Activated CD8-positive, alpha-beta memory T cell treated with anti-CD3 and anti-CD28 coated beads, Interleukin-2, amount 10 ng/mL, durations not matched to agents 7 days and 5 days (primary cell): ENCODE measurements at places on chromosomes 5 and 9. TPM values are rescaled to one million over a fixed set of nuclear protein-coding genes. Genes with fewer than 3 reads are reported as not detected.
A peak's percentile ranks its signal among the peaks of the same experiment; 100 is the strongest.

- H3K27me3 ChIP-seq, result no peaks in the 10 kb centered on the region
- no peak overlapping the region for H3K27ac ChIP-seq
- no peak overlapping the region for H3K4me3 ChIP-seq
- no peak for DNase-seq
- H3K36me3 ChIP-seq, result peaks cover 60% of the 10 kb centered on the region
- H3K4me1 ChIP-seq, result no peaks in the 10 kb centered on the region
Measured at GRCh38 chr5:168553377-168554130, 24.4 kb downstream of the FBLL1 start.

Gene PCDHB2
- total RNA-seq, result not detected

Gene TAF1L
- not detected for total RNA-seq

Gene BTNL9
- not detected for total RNA-seq

- H3K4me1 ChIP-seq, result no peaks in the 10 kb centered on the region
- H3K36me3 ChIP-seq, result no peaks in the 10 kb centered on the region
- peaks cover 16% of the 10 kb centered on the region for H3K27me3 ChIP-seq
- no peak overlapping the region for H3K4me3 ChIP-seq
- H3K27ac ChIP-seq, result no peak overlapping the region
Measured at GRCh38 chr5:128962211-128962610, 3.1 kb upstream of the SLC27A6 start.

Gene TYRP1
- not detected for total RNA-seq

- no peaks in the 10 kb centered on the region for H3K4me1 ChIP-seq
- no peaks in the 10 kb centered on the region for H3K27me3 ChIP-seq
- H3K36me3 ChIP-seq, result no peaks in the 10 kb centered on the region
- H3K4me3 ChIP-seq, result no peak overlapping the region
- DNase-seq, result no peak
Measured at GRCh38 chr9:13750639-13751038, 471.1 kb upstream of the MPDZ start.

DNA sequence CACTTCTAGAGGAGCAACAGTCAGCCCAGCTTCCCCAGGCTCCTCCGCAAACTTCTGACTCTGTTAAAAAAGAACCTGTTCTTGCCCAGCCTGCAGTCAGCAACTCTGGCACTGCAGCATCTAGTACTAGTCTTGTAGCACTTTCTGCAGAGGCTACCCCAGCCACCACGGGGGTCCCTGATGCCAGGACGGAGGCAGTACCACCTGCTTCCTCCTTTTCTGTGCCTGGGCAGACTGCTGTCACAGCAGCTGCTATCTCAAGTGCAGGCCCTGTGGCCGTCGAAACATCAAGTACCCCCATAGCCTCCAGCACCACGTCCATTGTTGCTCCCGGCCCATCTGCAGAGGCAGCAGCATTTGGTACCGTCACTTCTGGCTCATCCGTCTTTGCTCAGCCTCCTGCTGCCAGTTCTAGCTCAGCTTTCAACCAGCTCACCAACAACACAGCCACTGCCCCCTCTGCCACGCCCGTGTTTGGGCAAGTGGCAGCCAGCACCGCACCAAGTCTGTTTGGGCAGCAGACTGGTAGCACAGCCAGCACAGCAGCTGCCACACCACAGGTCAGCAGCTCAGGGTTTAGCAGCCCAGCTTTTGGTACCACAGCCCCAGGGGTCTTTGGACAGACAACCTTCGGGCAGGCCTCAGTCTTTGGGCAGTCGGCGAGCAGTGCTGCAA lies 72.8 kb downstream of the NUP214 start:
- DNase-seq, result no peak
- no peak overlapping the region for H3K27ac ChIP-seq
- H3K36me3 ChIP-seq, result peaks cover 43% of the 10 kb centered on the region
- no peaks in the 10 kb centered on the region for H3K27me3 ChIP-seq
- no peak overlapping the region for H3K4me3 ChIP-seq

GRCh38 chr5:169571355-169571754 lies 12.2 kb upstream of the SPDL1 start:
- no peak overlapping the region for H3K4me3 ChIP-seq
- no peak for DNase-seq
- H3K36me3 ChIP-seq, result no peaks in the 10 kb centered on the region
- no peak overlapping the region for H3K27ac ChIP-seq

Gene TAF11L5
- not detected for total RNA-seq

Gene ZNF454
- total RNA-seq, result not detected

Gene RALGPS1
- total RNA-seq, result 4.4 TPM

GRCh38 chr5:17802256-17802655 lies 168.0 kb downstream of the TAF11L14 start:
- H3K4me3 ChIP-seq, result no peak overlapping the region
- no peaks in the 10 kb centered on the region for H3K4me1 ChIP-seq
- H3K27ac ChIP-seq, result no peak overlapping the region
- H3K27me3 ChIP-seq, result no peaks in the 10 kb centered on the region
- no peak for DNase-seq

Gene UBE2B
- 74.6 TPM for total RNA-seq

Gene BHMT2
- not detected for total RNA-seq

DNA sequence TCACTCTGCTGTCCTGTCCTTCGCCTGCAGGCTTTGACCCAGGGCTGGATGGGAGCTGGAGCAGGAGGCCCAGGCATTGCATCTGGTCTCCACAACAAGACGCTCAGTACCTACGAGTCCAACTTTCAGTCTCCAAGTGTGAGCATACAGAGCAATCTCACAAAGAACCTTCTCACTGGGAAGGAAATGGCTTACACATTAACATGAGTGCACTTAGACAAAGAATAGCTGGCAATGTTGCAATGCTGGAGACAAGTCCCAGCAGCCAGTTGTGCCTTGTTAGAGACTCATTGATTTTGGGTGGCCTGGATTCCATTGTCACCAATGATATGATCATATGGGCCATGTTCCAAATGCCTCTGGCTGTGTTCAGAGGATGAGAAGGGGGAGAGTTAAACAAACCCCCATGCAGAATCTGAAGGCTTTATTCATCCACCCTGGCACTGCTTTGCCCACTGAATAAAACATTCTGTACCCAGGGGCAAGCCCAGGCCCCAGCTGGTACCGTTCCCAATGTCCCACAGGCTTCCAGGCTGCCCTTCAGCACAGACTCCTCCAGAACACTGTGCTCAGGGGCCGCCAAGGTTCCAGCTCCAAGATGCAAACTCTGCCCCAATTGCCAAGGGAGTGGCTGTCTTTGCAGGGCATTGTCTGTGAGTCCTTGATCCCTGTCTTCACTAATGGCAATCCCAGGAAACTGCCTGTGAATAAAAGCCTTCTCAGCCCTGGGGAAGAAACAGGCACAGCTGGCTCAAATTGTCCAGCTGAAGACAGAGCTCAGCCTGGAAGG lies 185.5 kb downstream of the HSD17B3 start:
- H3K4me1 ChIP-seq, result peaks cover 27% of the 10 kb centered on the region
- DNase-seq, result no peak
- H3K27me3 ChIP-seq, result peaks cover 5% of the 10 kb centered on the region

GRCh38 chr5:515273-515836 lies 8.9 kb downstream of the SLC9A3 start:
- no peak overlapping the region for H3K4me3 ChIP-seq
- DNase-seq, result no peak
- H3K4me1 ChIP-seq, result no peaks in the 10 kb centered on the region
- H3K36me3 ChIP-seq, result no peaks in the 10 kb centered on the region
- H3K27me3 ChIP-seq, result peaks cover 5% of the 10 kb centered on the region

Gene ADAMTS16
- total RNA-seq, result not detected

DNA sequence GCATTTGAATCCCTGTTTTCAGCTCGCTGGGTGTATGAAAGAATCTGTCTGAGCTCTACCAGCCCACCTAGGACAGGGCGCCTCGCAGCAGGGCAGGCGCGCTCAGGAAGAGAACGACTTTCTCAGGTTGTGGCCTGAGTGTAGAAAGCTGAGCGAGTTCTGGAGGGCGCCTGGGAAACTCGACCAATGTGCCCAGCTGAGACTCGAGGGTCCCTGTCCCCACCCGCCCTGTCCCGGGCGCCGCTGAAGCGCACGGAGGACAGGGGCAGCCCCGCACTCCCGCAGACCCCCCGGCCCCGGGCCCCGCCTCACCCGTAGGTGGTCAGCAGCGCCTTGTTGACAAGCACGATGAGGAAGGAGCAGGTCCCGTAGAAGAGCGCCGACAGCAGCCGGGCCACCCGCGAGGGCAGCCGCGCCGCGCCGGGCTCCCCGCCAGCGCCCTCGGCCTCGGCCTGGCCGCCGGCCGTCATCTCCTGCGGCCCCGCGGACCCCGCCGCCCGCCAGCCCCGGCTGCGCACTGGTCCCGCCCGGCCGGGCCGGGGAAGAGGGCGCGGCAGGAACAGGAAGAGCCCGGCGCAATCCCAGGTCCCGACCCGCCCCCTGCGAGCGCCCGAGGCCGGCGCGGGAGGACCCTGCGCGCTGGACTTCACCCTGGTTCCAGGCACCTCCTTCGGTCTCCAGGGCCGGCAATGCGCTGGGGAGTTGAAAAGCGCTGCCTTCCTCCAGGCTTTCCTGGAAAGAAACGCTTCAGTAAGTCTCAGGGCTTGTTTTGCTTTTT lies at the start of gene SLC35D2:
SLC35D2 (minus strand) TSS at position 547 of the 778 bp plus-strand sequence; CDS start at position 470, 77 bp downstream.
- H3K27ac ChIP-seq, result peak within 1 kb of the TSS; percentile 81
- peak; percentile 44 for DNase-seq
- H3K36me3 ChIP-seq, result peaks cover 27% of the 10 kb centered on the region
- peak within 1 kb of the TSS; percentile 78 for H3K4me3 ChIP-seq
- H3K27me3 ChIP-seq, result no peaks in the 10 kb centered on the region

GRCh38 chr5:68932830-68933434 lies 160.9 kb upstream of the SLC30A5 start:
- peaks cover 1% of the 10 kb centered on the region for H3K36me3 ChIP-seq
- no peak overlapping the region for H3K27ac ChIP-seq
- DNase-seq, result no peak

DNA sequence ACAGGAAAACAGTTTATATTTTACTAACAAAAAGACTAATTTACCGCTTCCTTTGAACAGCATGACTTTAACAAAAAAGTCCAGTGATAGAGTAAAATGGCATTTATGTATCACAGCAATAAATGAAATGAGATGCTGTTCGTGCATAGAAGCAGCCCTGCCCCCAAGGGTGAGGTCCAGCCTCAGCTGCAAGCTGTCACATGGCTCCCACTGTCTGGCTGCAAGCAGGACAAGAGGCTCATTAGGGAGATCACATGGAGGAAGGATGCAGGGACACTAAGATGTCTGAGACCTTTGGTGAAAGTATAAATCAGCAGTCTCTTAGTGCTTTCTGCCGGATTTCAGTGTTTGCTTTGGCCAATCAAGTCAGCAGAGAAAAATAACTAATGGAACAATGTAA lies 23.0 kb downstream of the GDNF start:
- H3K4me1 ChIP-seq, result no peaks in the 10 kb centered on the region
- H3K27ac ChIP-seq, result no peak overlapping the region
- no peak for DNase-seq

DNA sequence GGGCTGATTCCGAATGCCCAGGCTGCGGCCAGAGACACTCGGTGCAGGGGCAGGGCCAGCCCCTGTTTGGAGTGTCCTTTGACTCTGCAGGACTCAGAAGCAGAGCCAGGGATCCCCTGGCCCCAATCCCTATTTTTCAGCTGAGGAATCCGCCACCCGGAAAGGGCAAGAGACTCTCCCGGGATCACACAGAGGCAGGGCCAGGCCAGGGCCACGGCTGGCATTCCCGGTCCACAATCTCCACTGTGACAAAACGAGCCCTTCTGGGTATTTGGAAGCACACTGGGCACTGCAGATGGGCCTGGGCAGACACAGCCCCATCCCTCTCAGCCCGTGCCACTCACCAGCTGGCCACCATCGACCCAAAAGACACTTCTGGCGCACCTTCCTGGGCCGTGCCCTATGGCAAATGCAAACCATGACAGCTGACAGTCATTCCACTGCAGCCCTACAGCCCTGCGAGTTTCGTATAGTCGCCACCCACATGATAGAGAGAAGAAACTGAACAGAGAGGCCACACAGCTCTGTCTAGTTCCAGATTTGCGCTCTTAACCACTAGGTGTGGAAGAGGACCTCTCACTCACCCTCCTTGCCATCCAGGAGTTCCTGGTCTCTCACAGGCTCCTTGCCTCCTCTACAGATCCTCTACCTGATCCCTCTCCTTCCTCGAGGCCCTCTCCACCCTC lies 13.3 kb downstream of the NR5A1 start:
- peaks cover 6% of the 10 kb centered on the region for H3K4me1 ChIP-seq
- H3K36me3 ChIP-seq, result no peaks in the 10 kb centered on the region
- no peak for DNase-seq

DNA sequence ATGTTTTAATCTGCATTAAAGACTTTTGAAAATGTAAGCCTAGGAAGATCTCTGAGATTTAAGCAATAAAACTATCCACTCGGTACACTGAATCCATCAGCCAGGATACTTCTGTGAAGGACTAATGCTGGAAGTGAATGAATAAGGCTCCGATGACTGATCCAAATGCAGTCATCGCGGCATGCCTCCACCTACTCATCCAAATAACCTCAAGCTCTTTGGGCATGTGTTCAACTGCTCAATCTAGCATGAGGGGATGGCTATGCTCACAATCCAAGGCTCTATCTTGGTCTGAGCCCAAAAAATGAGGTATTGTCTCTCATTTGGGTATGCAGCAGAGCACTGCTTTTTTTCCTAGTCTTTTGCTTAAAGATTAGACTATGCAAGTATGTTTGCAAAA lies 19.2 kb downstream of the MARCHF3 start:
- peaks cover 7% of the 10 kb centered on the region for H3K27me3 ChIP-seq
- H3K36me3 ChIP-seq, result no peaks in the 10 kb centered on the region
- H3K4me1 ChIP-seq, result no peaks in the 10 kb centered on the region

DNA sequence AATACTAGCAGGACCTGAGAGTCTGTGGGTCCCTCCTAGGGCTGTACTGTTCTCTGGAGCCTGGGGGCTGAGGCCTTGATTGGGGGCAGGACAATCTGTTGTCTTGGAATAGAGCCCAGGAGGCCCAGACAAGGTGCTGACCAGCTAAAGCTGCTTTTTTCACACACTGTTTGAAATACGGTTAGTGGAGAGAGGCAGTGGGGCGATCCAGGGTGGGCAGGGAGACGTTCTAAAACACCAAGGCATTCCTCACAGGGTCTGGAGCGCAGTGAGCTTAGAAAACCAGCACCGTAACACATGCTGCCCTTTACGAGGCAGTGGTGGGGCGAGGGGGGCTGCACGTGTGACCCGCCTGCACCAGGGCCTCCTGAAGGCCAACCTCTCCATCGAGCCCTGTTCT lies 55.1 kb downstream of the EHMT1 start:
- H3K36me3 ChIP-seq, result peaks cover 7% of the 10 kb centered on the region
- no peaks in the 10 kb centered on the region for H3K27me3 ChIP-seq
- no peak overlapping the region for H3K4me3 ChIP-seq
- no peak overlapping the region for H3K27ac ChIP-seq
- no peak for DNase-seq

Gene NRARP
- total RNA-seq, result 4.5 TPM
